ENCODE measurements at places on chromosomes 6 and 20.

DNA sequence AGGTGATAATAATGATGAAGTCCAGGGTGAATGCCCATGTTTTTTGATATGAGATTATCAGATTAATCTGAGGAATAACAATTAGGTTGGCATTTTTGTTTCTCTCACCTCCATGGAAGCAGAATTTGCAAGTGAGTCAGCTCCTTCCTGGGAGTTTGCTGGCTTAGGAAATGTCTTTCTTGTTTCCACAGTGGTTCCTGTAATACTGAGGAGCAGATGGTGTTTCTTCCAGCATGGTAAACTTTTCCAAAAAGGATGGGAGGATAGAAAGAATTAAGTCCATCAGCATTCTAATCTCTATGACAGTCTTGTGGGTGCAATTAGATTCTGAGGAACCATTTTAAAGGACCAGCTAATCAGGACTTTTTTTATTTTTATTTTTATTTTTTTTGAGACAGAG is 40.5 kb downstream of the SNAP25 start:
- no peak for DNase-seq

- no peak for DNase-seq
These were observed 31.9 kb downstream of the ARID1B start for GRCh38 chr6:156809034-156809433.

- no peak for DNase-seq
These were observed 9.1 kb upstream of the ZBTB2 start for GRCh38 chr6:151400473-151400872.

DNA sequence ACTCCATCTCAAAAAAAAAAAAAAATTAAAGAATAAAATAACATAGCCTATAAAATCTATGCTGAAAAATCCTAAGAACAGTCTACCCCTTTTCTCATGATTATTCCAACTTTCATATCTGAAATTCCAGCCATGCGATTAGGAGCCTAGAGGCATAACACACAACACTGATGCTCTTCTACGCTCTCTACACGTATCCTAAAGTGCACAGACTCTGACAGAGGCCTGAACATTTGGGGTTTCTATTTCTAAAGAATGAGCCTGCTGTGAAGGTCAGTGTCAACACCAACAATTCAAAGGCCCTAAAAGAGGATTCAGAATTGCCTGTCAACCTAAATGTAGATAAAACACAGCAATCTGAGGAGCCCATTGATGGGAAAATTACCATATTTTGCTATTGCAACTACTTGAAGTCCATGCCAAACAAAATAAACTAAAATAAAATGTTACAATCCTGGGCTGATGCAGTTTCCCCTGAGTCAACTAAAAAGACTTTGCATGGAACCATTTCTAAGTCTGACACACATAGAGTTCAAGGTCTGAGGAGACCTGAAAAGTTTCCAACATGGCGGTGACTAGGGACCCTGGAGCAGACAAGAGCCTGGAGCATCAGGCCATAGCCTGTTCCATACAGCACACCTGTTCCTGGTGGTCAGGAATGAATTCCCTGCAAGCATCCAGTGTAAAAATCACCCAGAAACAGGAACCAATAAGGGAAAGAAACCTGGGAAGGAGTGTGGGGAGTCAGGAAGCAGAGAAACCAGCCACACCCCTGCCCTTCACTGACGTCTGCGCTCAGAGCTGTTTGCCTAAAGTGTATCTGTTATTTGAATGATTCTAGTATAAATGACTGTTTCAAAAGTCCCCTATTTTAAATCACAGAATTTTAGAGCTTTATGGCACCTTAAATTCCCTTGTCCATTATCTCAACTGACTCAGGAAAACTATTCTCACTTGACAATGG is 11.8 kb downstream of the NINL start:
- DNase-seq = no peak

DNA sequence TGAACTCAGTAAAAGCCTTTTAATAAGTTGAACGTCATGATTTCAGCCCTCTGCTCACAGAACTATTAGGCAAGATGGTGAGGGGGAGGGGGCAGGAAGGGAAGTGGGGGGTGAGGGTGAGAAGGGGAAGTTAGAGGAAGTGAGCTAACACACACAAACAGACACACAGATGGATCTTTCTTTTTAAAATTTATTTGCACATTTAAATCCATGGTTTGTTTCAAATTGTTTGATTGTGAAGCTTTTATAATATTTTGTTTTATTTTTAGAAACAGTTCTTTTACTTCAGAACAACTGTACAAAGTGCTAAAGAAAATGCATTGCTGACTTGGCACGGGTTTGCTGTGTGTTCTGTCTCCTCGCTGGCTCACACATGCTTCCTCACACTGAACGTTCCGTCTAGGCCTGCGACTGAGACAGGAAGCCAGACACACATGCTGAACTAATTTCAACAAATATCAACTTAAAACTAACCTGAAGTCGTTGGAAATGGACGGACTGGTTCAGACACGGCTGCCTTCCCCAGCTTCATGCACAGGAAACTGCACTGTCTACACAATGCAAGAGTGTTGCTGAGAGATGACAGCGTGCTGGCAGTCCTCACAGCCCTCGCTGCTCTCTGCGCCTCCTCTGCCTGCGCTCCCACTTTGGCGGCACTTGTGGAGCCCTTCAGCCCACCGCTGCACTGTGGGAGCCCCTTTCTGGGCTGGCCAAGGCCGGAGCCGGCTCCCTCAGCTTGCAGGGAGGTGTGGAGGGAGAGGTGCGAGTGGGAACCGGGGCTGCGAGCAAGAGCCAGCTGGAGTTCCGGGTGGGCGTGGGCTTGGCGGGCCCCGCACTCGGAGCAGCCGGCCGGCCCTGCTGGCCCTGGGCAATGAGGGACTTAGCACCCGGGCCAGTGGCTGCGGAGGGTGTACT is 8.1 kb upstream of the ZBP1 start:
- no peak for DNase-seq

- no peak for DNase-seq
These were observed 49.5 kb downstream of the BFSP1 start for GRCh38 chr20:17481661-17482060.

DNA sequence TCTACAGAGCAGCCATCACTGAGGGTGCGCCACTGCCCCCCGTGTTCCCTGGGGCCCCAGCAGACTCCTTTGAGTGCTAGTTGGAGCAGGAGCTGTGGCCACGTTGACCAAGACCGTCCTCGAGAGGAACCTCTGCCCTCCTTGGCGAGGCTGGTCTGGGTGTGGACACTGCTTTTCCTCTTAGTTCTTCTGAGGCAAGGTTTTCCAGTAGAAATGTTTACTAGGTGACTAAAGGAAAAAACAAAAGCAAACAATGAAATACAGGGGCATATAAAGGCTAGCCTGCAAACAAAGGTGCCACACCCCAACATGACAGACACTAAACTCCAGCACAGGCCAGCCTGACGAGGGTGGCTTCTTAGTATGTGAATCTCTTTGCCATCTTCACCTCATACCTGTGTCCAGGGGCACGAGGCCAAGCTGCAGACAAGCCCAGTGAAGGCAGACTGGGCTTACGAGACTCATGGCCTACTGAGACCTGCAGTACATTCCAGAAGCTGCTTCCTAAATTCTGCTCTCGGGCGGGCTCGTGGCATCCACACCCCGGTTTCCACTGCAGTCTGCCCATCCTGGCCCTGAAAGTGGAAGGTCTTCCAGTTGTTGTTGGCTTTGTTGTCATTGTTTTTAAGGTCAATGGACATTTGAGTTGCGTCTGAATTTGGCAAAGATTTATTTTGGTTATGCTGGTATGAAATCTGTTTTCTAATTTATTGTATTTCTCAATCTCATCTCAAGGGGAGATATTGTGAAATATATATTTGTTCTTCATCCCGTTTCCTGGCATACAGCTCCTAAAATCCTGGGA is 39.2 kb downstream of the FAM50B start:
- DNase-seq = no peak

DNA sequence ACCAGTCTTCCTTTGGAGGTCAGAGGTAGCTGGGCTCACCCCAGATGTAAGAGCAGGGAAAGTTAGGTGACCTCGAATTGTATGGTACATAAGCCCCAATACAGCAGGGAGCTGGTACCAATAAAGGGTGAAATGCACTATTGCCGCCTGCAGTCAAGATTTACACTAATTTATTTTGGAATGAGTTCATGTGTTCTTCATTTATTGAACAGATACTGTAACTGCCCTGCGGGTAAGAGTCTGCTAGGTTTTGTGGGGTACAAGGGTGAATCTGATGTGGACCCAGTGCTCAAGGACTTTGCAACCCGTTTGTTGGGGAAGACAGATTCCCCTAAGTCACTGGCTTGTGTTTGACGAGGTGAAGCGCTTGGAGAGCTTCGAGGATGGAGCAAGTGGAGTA is 2.5 kb upstream of the DNAJC5 start:
- DNase-seq = no peak

- no peak for DNase-seq
These were observed 236.7 kb downstream of the TMEM242 start for GRCh38 chr6:157086632-157087031.
